Liver (tissue), 10 donors: ENCODE measurements at places on chromosomes 13 and 19. TPM values are rescaled to one million over a fixed set of nuclear protein-coding genes. Genes with fewer than 3 reads are reported as not detected.

The HIPK4 gene
- not detected for polyA plus RNA-seq

DNA sequence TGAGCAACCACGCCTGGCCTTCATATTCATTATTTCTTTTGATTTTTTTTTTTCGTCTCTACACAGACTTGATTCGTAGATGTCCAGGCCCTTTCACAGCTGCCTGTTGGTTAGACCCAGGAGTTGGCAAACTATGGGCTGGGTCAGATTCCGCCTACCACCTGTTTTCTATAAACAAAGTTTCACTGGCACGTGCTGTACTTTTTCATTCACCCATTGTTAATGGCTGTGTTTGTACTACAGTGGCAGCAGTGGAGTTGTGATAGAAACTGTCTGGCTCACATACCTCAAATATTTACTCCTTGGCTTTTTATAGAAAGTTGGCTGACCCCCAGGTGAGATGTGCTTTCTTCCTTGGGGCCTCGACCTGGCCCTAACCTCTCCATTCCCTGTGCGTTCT, 72.9 kb upstream of the TEX29 start:
- DNase-seq: no peak

- no peak for DNase-seq
Measured at GRCh38 chr13:84470528-84470927, 588.3 kb upstream of the SLITRK1 start.

The GAMT gene
- polyA plus RNA-seq: 394 TPM

- DNase-seq: no peak
Measured at GRCh38 chr19:46624958-46625661, at the start of gene PTGIR. Gene PTGIR, minus strand, starts transcription at chr19:46625089. Its CDS starts 864 bp downstream, at chr19:46624225.

The BEST2 gene
- not detected for polyA plus RNA-seq

GRCh38 chr13:33640832-33641231, 177.1 kb upstream of the RFC3 start:
- DNase-seq: no peak

DNA sequence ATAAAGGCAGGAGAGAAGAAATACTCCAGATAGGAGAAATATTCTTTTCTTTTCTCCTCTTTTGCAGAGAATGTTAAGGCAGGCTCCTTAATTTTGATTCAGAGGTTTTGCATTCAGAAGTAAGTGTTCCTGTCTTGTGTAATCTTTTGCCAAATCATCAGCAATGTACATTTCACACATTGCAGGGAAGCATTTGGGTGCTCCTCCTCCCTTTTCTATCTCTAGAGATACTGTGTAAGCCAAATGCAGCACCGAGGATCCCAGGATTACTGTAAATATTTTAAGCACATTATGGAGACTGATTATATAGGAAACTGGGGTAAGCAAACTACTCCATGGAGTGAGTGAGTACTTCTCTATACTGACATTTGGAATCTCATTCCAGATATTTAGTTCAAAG, 7.2 kb downstream of the ATP8A2 start:
- no peak for DNase-seq

The LMTK3 gene
- not detected for polyA plus RNA-seq

DNA sequence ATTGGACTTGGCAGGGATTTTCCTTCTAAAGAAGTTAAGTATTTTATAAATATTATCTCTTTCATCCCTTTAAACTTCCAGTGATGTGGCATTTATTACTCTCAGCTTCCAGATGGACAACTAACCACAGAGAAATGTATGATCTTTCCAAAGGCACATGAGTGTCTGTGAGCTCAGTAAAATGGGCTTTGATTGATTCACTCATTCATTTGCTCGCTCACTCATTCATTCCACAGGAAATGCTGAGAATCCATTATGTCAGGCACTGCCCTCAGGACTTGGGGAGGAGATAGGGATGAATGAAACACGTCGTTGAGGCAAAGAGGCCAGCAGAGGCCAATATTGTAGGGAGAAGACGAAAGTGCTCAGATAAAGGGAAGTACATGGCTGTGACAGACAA, 359.3 kb downstream of the EFNB2 start:
- no peak for DNase-seq

The FSD1 gene
- 0.19 TPM for polyA plus RNA-seq

DNA sequence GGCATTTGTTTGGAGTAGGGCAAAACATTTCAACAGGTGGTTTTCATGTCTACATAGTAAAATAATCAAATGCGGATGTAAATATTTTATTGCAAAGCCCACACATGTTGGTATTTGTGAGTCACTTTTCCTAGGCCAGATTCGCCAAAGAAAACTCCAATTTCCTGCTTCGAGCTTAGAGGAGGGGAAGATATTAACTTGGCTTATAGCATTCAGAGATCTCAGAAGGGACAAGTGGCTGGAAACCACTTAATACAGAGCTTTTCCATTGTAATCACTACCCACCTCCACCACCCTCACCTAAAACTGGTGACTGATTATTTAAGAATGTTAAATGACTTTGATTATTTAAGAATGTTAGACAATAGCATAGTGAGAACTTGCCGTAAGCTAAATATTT, 530.6 kb upstream of the SPRY2 start:
- DNase-seq: no peak

The NLRP9 gene
- not detected for polyA plus RNA-seq

The FFAR1 gene
- not detected for polyA plus RNA-seq

- DNase-seq: no peak
Measured at GRCh38 chr13:20446405-20446804, 79.3 kb downstream of the CRYL1 start.

The GIPC3 gene
- polyA plus RNA-seq: 0.25 TPM

DNA sequence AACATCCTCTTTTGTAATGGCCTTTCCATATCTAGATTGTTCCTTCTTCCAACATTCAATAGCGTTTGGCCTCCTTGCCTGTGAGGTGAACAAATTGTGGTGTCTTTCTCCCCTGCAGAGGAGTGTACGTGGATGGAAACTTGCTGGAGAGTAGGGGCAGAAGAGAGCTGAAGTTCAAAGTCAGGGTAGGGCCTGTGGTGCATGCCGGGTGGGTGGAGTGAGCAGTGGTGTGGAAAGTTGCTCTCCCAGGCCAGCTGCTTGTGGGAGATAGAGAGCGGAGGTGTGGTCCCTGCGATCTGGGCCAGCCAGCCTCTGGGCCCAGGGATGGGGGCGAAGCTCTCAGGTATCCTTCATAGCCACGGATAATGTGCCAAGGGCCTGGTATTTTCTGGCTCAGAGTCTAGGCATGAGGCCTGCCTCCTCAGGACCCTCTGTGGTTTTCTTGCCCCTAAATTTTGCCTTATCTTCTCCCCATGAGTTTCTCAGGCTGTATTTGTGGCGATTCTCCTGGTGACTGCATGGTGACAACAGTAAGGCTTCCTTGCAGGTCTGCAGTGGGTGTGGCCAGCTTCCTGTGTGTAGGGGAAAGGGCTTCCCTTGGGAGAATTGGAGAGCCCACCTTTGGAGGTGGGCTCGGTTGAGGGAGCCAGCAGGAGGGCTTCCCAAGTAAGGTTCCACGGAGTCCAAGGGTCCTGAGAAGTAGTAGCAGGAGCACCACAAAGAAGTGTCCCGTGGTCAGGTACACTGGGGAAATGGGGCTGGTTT, 6.7 kb downstream of the RGCC start:
- DNase-seq: peak; percentile 85

The F10 gene
- 199 TPM for polyA plus RNA-seq

The VWA8 gene
- polyA plus RNA-seq: 7.1 TPM

The KLK11 gene
- not detected for polyA plus RNA-seq

DNA sequence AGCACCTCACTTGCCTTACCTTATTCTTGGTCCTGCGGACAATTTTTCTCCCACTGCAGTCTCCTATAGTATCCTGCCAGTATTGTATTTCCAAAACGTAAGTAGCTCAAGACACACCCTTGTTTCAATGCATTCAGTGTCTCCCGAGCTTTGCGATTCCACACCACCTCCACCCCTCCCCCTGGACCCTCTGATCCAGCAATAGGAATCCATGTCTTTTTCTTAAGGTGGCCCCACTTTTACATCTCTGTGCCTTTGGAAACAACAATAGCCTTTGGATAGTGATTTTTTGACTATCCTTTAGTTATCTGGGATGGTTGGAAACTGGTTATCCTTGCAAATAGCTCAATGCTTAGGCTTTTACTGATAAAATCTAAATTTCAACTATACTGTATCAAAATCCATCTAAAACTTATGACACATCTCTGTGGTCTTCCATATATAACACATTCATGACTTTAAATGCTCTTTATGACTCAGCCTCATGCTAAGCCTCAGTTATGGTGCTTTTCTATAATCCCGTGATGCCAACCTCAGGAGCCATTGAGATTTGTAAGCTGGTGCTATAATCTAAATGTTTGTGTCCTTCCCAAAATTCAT, 27.1 kb downstream of the FAM216B start:
- no peak for DNase-seq

- no peak for DNase-seq
Measured at GRCh38 chr13:45269204-45269603, 68.4 kb upstream of the KCTD4 start.

The CD70 gene
- not detected for polyA plus RNA-seq

GRCh38 chr19:14112809-14113385, 4.7 kb downstream of the PRKACA start:
- DNase-seq: no peak

GRCh38 chr19:30516531-30516930, 144.3 kb downstream of the ZNF536 start:
- DNase-seq: no peak

The CGB3 gene
- not detected for polyA plus RNA-seq

GRCh38 chr13:48816700-48817099, 159.0 kb upstream of the FNDC3A start:
- DNase-seq: no peak

- no peak for DNase-seq
Measured at GRCh38 chr13:52906122-52906903, 57.9 kb upstream of the PCDH8 start.

The ZNF527 gene
- 0.79 TPM for polyA plus RNA-seq

- no peak for DNase-seq
Measured at GRCh38 chr13:109496216-109496615, 290.2 kb downstream of the IRS2 start.

GRCh38 chr19:5107432-5108122, 138.7 kb downstream of the KDM4B start:
- DNase-seq: no peak

The ADAMTSL5 gene
- polyA plus RNA-seq: 1.4 TPM

- peak; percentile 51 for DNase-seq
Measured at GRCh38 chr19:20423381-20424197, 142.0 kb downstream of the ZNF737 start.

GRCh38 chr19:51739466-51740213, 12.0 kb downstream of the FPR1 start:
- DNase-seq: no peak

The IZUMO1 gene
- polyA plus RNA-seq: not detected

- DNase-seq: no peak
Measured at GRCh38 chr13:70380809-70381208, 272.6 kb upstream of the KLHL1 start.

DNA sequence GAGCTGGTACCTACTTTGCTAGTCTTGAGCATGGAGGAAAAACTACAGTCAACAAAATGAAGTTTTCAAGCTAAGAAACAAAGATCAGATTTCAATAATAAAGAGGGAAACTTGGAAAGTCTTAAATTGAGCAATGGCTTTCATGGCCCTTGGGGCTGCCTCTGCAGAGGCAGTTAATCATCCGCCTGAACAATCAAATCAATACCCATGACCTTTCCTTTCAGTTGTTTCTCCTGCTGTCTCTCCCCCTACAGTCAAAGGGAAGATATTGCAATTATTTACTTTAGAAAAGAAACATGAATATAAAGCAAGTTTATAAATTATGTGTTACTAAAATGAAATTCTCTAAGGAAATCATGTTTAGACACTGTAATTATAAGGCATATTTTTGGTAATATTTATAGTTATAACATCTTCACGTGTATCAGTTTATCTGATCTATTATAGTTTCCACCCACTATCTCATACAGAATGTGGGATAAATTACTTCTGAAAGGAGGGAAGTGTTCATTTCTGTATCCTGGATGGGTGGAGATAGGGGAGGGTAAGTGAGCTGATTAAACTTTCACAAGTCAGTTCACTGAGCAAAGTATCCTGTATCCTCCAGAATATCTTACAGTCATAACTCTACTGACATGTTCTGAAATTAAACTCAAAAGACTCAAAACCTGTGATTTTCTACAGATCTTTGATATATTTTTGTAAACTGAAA, 72.4 kb upstream of the TSC22D1 start:
- DNase-seq: no peak

The CATSPERD gene
- not detected for polyA plus RNA-seq

DNA sequence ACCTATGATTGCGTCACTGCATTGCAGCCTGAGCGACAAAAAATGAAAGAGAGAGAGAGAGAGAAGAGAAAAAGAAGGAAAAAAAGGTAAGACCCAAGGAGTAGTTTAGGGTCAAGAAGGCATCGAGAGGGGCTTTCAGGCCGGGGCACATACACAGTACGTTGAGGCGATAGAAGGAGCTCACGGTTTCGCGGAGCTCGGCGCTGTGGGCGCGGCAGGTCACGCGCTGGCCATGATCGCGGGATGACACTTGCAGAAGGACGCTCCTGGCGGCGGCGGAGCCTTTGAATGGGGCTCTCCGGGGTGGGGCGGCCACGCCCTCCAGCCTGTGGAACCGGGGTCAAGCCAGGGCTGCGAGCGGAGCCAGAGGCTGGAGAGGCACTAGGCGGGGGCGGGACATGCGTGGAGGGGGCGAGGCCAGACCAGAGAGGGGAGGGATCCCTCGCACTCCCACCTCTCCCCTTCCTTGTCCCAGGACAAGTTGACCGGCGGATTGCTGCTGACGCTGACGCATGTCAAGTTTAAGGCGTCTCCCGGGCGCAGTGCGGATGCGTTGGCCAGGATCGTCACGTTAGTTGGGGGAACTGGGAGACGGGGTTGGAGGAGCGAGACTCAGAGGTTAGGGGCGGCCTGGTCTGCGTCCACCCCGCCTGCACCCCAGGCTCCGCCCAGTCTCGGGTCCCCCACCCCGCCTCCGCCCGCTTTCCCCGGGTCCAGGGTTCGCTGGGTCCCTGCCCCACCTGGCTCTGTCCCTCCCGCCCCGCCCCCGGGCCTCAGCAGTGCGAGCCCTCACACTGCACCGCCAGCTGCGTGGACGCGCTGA, 6.9 kb downstream of the NPHS1 start:
- no peak for DNase-seq

The FPR1 gene
- polyA plus RNA-seq: 2.7 TPM

DNA sequence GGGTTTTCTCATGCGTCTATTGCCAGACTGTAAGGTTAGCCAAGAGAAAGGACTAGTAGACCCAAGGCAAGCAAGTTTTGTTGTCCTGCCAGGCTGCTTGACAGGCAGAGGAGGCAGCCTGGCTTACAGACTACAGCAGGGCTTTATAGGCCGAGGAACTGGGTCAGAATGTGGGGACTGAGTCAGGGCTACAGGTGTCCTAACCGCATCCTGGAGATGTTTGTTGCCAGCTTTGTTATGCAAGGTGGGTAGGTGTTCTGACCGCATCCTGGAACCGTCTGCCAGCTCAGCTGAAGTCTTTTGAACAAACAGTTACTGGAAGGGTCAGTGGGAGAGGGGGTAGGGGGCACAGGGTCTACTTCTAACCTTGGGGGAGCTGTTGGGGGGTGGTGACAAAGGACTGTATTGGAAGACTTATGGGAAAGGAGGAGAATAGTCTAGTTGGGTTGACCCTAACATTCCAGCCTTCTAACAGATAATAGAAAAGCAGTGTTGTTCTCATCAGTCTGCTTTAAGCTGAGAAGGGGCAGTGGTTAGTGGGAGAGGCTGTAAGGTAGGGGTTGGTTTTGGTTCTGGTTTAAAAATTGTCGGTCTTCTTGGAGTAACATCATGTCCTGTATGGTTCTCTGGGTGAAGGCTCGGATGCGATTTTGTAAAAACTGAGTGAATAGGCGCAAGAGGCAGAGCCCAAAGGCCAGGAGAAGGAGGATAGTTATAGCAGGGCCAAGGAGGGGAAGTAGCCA, 913.8 kb upstream of the SLITRK5 start:
- no peak for DNase-seq

GRCh38 chr19:55304279-55304978, 20.6 kb downstream of the BRSK1 start:
- DNase-seq: no peak

The IGFLR1 gene
- polyA plus RNA-seq: 59.7 TPM

The GPC6 gene
- 11.8 TPM for polyA plus RNA-seq

GRCh38 chr13:48578516-48579164, 45.8 kb upstream of the RCBTB2 start:
- peak; percentile 19 for DNase-seq
